ENCODE measurements at places on chromosomes 16 and 17.
A peak's percentile ranks its signal among the peaks of the same experiment; 100 is the strongest.

DNA sequence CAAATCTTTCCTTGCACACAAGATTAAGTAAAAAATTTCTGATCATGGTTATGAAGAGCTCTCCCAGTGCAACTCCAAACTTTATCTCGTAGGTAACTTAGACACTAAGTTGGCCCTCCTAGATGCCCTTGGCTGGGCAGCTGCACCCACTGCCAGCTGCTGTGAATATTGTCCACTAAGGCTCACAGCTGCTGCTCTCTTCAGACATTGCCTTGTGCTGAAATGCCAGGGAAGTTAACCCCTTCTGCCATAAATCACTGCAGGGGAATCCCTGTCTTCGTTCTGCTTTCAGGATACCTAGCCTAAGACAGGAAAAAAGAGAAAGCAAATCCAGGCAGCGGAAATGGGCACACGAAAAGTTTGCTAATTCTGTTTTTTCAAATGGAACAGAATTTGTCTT lies 106.4 kb downstream of the IRX5 start:
- no peak for DNase-seq

- DNase-seq, result no peak
These were observed 18.9 kb downstream of the C16orf86 start for GRCh38 chr16:67685388-67686112.

DNA sequence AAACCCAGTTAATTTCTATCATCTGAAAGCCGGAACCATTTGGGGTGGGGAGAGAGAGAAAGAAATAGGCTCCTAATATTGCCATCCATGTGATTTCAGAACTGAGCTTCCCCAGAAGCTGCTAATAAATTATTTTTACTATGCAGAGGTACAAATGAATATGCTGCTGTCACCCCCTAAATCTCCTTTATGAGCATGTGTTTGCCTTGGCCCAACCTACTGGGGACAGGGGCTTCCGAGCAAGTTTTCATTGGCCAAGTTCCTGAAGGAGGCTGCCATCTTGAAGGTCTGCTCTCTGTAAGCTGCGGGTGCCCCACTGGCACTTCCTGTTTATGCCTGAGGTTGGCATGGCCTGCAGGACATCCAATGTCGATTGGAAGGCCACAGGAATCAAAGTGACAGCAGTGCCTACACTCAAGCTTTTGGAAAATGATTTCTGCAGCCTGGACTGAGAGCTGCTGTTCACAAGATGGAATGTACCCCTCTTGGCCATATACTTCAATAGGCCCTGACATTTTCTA lies 194.7 kb downstream of the XYLT1 start:
- no peak for DNase-seq

GRCh38 chr17:28599311-28600184 lies 723 bp upstream of the SPAG5 start:
- DNase-seq, result peak; percentile 18

DNA sequence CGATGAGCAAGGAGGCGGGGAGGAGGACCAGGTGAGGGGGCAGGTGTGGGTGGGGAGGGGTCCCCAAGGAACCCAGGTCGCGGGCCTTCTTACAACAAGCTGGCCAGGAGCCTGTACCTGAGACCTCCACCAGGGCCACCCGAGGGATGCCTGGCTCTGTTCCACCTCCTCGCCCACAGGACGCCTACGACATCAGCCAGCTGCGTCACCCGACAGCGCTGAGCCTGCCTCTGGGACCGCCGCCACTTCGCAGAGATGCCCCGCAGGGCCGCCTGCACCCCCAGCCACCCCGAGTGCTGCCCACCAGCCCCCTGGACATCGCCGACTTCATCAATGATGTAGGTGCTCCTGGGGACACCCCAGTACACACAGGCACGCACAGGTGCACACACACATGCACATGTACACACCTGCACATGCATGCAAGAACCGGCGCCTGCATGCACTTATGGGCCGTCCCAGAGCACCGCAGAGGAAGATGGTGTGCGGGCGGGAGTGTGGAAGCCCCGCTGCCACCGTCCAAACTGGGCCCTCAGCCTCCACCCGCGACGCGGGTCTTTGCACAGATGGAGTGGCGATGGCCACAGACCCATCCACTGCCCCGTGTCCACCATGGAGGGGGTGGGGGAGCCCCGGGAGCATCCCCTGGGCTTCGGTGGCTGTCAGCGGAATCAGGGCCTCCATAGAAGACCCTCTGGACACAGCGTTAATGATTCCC lies 6.6 kb downstream of the SLC22A31 start:
- DNase-seq, result no peak

DNA sequence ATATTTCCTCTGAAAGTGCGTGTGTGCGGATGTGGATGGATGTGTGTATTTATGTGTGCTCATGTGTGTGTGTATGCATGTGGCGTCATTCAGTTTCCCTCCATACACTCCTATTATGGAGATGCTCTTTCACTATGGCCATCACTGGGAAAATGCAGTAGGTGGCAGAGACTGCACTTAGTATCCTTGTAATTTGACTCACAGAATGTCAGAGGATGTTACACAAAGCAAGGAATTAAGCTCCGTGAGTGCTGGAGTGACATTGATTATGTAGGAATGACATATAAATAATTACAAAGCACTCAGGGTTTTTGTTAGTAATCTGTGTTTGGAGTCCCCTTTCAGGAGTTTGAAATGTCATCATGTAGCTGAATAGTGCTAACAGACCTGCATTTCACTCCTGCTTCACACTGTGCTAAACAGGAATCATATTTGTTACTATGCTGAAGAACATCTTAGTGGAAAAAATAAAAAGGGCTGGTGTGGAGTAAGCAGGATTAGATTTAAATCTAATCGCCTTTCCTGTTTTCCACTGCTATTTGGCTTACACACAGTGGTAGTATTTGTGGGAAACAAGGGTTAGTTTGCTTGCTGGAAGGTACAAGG lies 59.6 kb downstream of the HS3ST4 start:
- DNase-seq, result no peak

DNA sequence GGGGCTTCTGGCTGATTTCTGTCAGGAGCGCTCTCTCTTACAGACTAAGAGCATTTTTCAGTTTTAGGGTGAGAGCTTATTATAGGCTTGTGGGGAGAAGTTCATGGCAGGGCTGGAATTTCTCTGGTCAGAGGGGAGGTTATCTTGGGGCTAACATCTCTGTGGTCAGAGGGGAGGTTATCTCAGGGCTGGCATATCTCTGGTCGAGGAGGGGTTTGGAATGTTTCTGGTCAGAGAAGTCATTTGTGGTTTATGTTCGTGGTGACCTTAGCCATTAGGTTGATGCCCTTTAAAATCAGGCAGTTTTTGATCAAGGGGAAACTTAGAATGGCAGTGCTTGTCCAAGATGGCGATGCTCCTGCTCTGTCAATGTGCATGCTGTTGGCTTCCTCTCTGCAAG lies 10.8 kb upstream of the USP31 start:
- DNase-seq, result no peak

GRCh38 chr17:50657627-50658026 lies 22.9 kb downstream of the ABCC3 start:
- no peak for DNase-seq

GRCh38 chr17:12918142-12918541 lies 99.7 kb downstream of the ELAC2 start:
- no peak for DNase-seq

- DNase-seq, result no peak
These were observed 29.9 kb upstream of the GINS2 start for GRCh38 chr16:85718682-85719081.

DNA sequence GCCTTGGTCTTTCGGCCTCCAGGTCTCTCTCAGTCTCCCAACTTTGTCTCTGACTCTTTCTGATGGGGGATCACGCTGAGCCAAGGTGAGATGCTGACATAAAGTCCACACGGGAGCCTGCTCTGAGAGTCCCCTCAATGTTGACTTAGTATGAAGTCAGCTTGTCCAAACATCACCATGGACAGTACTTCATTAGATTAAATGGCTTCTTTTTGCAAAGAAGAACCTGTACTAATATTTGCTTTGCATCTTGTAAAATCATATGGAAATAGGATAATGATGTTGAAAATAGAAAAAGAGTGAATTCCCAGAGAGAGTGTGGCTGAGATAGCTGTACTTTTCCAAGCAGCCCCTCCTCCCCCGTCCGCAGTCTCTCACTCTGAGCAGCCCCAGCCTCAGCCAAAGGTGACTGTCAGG lies 56.7 kb upstream of the SIAH1 start:
- no peak for DNase-seq

DNA sequence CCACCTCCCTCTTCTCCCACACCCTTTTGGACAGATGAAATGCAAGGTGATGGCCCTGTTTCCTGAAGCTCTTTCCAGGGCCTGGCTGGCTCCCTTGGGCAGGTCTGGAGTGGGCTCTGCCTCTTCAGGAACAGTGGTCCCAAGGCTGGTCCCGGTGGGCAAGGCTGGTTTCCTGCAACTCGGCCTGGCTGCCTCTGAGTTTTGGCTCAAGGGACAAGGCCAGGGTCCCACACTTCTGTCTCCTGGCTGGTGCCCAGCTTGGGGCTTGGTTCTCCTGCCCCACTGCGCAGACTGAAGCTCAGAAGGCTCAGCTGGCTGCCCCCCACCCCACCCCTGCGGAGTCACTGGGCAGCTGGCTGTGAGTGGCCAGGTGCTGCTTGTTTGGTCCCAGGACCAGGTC lies 3.8 kb upstream of the ACTG1 start:
- no peak for DNase-seq

All from stimulated activated CD4-positive, alpha-beta T cell treated with anti-CD3 and anti-CD28 coated beads, Interleukin-1b, Interleukin-23, amount 100 ng/mL, for 1 hour (primary cell).